ENCODE measurements at places on chromosomes 4 and X. TPM values are rescaled to one million over a fixed set of nuclear protein-coding genes. Genes with fewer than 3 reads are reported as not detected.

The VCX gene
- polyA plus RNA-seq, result 0.23 TPM

The C1QTNF7 gene
- 0.30 TPM for polyA plus RNA-seq

The TMEM35A gene
- 0.59 TPM for polyA plus RNA-seq

The PCDH11X gene
- polyA plus RNA-seq, result 0.02 TPM

The PLAC1 gene
- polyA plus RNA-seq, result 0.07 TPM

The JCHAIN gene
- polyA plus RNA-seq, result 0.38 TPM

The NR0B1 gene
- 2.7 TPM for polyA plus RNA-seq

The CT45A1 gene
- polyA plus RNA-seq, result not detected

The NSUN7 gene
- 10.5 TPM for polyA plus RNA-seq

The DRP2 gene
- polyA plus RNA-seq, result 0.02 TPM

The XG gene
- 0.11 TPM for polyA plus RNA-seq

The GAGE12J gene
- not detected for polyA plus RNA-seq

The GAK gene
- polyA plus RNA-seq, result 226 TPM

The ATP2B3 gene
- polyA plus RNA-seq, result 0.12 TPM

The TGIF2LX gene
- not detected for polyA plus RNA-seq

The SFRP2 gene
- 6.9 TPM for polyA plus RNA-seq

The MAGEA12 gene
- not detected for polyA plus RNA-seq
